ENCODE measurements at places on chromosomes 13 and 19.
A peak's percentile ranks its signal among the peaks of the same experiment; 100 is the strongest.

GRCh38 chr19:40314656-40315055, 29.5 kb upstream of the AKT2 start:
- no peak for DNase-seq

DNA sequence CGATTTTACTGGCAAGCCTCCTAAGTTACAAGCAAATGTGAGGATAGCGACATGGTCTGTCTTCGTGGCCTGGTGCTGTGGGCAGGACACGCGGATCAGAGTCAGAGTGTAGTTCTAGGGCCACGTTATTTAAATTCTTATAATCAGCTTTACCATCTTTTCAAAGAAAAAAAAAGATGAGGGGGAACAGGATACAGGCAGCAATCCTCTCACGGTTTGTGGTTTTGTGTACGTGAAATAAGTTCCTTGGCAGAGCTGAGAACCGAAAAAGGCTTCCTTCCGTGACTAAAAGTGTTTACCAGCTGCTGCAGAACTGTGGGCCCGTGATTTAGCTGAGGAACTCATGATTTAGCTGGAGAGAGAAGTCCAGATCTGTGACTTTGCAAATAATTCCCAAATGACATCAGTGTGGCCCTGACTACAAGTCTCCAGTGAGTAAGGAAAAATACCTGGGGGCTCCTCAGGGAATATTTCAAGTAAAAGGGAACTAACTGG, 27.2 kb downstream of the RCBTB2 start:
- peak; percentile 21 for DNase-seq

GRCh38 chr19:51644636-51645271, 1.9 kb downstream of the SIGLEC14 start:
- DNase-seq: no peak

- no peak for DNase-seq
Observed at GRCh38 chr13:62793850-62794249, 1378.2 kb upstream of the PCDH20 start.

GRCh38 chr19:2512523-2513431, 36.9 kb downstream of the GADD45B start:
- no peak for DNase-seq

DNA sequence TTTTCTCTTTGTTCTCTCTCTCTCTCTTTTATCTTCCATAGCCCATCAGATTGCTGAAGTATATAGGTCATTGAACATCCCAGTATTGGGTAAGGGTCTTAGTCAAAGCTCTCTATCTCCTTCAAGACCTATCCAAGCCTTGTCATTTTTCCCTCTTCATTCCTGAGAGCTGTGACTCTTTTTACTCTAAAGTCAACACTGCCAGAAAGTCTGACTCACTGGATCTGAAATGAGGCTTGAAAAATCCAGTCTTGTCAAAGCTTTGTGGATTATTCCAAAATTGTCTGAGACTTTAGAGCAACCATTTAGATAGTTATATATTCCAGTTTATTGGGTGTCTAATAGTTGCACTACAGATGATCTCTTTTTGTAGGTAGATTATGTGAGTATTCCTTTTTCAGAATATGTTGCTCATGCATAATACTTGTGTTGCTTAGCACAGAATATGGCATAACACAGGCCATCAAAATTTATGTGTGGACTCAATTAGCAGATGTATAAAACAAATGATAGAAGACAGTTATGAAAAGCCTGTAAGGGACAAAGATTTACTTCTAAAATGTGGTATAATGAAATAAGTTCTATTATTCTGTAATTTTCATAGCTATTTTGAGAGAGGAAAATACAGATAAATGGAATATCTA, 389.3 kb upstream of the PCDH9 start:
- no peak for DNase-seq
